Uterus (tissue), 4 donors: ENCODE measurements at places on chromosomes 16 and 17.

DNA sequence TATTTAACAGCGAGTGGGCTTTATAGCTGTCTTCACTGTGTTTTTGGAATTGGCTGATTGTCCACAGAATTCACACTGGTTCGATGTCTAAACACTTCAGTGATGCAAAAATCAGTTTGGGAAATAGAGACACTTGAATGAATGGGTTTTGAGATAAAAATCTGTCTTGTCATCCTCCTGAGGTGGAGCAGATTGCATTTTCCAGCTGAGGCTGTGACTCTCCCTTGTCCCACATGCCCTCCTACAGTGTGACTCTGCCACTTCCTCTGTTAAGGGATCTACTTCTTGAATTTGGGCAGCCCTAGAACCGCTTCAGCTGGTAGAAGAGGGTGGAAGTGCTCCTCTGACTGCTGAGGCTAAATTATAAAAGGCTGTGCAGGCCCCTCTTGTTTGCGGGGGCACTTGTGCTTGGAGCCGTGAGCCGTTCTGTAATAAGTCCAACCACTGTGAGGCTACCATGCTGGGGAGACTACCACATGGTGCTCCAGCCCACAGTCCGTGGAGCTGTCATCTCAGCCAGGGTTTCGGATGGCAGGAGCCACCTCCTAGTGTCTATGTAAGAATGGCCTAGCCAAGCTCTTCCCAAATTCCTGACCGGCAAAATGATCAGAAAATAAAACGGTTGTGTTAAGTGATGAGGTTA, 175.9 kb downstream of the SPECC1 start:
- H3K27me3 ChIP-seq, result no peaks in the 10 kb centered on the region
- no peaks in the 10 kb centered on the region for H3K4me1 ChIP-seq
- no peaks in the 10 kb centered on the region for H3K36me3 ChIP-seq
- no peak overlapping the region for H3K4me3 ChIP-seq
- no peak for DNase-seq
- H3K27ac ChIP-seq, result no peak overlapping the region

GRCh38 chr17:78557598-78558039, 19.6 kb downstream of the DNAH17 start:
- H3K36me3 ChIP-seq, result no peaks in the 10 kb centered on the region
- H3K4me1 ChIP-seq, result no peaks in the 10 kb centered on the region
- H3K4me3 ChIP-seq, result no peak overlapping the region
- no peak overlapping the region for H3K27ac ChIP-seq

GRCh38 chr16:29809850-29810698, 1.9 kb upstream of the PRRT2 start:
- no peak overlapping the region for H3K4me3 ChIP-seq
- H3K4me1 ChIP-seq, result peaks cover 11% of the 10 kb centered on the region
- H3K36me3 ChIP-seq, result no peaks in the 10 kb centered on the region
- H3K27me3 ChIP-seq, result no peaks in the 10 kb centered on the region
- peak; percentile 48 for DNase-seq
- H3K27ac ChIP-seq, result peak overlapping the region; percentile 99

DNA sequence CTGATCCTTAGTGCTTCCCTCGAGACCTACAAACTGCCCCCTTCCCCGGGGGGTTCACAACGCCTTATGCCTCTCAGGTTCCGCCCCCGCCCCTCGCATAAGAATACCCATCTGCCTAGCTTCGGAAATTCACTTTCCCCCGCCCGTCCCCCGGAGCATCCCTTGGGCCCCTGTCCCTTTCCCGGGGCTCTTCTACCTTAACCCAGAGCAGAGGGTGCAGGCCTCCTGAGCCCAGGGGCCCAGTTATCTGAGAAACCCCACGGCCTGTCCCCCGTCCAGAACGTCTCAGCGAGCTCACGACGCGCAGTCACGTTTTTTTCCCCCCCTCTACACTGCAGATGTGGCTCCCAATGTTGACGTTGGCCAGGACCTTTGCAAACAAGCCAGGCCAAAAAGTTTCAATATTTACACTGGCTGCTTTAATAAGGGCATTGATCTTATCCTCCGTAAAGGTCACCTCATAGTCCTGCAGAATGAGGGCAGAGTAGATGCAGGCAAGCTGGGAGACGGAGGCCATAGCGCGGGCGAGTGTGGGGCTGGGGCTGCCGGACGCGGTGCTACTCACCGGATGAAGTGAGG, 1.4 kb upstream of the NBR1 start:
- H3K36me3 ChIP-seq, result no peaks in the 10 kb centered on the region
- H3K4me1 ChIP-seq, result peaks cover 19% of the 10 kb centered on the region
- H3K27ac ChIP-seq, result peak overlapping the region; percentile 97
- peak; percentile 29 for DNase-seq

GRCh38 chr17:79923974-79924638, 84.9 kb upstream of the CBX4 start:
- no peak overlapping the region for H3K4me3 ChIP-seq
- no peaks in the 10 kb centered on the region for H3K36me3 ChIP-seq
- peaks cover 9% of the 10 kb centered on the region for H3K4me1 ChIP-seq
- H3K27me3 ChIP-seq, result peaks cover 23% of the 10 kb centered on the region
- no peak for DNase-seq

DNA sequence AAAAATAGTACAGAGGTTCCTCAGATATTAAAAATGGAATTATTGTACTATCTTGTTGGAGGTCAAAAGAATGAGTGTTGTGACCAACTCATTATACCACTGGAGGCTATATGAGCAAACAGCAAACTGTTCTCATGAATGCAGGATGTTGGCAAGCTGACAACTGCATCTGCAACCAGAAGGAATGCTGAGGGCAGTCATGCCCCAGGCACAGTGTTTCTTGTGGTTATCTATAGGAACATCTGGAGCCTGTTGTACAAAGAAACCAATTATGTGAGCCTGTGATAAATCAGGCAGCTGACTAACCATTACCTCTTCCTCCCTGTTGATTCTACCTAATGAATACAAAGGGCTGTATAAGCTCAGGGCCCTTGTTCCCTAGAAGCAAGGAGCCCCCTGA, 2057.1 kb downstream of the TP53TG3F start:
- H3K4me3 ChIP-seq, result no peak overlapping the region
- no peak overlapping the region for H3K27ac ChIP-seq
- H3K4me1 ChIP-seq, result no peaks in the 10 kb centered on the region
- no peak for DNase-seq
- no peaks in the 10 kb centered on the region for H3K27me3 ChIP-seq
- no peaks in the 10 kb centered on the region for H3K36me3 ChIP-seq

GRCh38 chr17:83110735-83111134, 31.3 kb downstream of the METRNL start:
- peak overlapping the region; percentile 42 for H3K27ac ChIP-seq
- DNase-seq, result no peak
- H3K4me1 ChIP-seq, result peaks cover 12% of the 10 kb centered on the region
- H3K36me3 ChIP-seq, result no peaks in the 10 kb centered on the region

DNA sequence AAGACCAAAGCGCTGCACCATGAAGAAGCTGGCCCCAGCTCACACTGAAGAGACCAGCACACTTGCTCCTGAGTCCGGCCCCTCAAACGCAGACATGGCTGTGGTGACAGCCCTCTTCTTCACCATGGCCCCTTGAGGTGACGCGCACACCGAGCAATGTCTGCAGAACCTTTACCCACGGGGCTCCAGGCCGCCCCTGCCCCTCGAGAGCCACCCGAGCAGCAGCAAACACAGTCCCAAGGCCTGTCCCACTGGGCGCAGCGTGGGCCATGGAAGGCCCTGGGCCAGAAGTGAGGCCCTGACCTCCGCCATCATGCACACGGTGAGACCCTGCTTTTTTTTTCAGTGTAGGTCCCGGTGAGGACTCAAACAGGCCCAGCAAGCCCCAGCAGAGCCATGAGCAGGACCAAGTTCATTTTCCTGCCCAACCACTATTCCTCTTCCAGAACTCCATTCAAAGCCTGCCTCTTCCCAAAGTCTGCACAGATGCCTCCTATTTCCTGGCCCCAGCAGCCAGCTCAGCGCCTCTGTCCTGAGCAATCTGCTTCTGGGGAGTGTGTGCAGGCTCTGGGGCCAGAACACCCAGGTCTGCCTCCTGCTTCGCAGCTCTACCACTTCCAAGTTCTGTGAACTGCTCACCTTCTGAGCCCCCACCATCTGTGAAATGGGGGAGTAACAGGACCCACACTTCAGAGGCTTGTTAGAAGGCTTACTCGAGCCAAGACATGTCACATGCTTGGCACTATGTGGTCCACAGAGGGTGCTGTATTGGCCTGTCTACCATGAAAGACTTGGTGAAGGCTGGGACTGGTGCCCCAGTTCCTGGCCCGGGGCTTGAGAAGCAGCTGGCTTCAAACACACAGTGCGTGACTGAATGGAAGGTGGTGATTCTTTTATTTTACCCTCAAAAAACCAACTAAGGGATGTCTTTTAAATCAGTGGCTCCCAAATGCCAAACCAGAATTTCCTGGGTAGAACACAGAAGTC, 35.7 kb upstream of the GSG1L start:
- H3K27me3 ChIP-seq, result no peaks in the 10 kb centered on the region
- H3K4me1 ChIP-seq, result no peaks in the 10 kb centered on the region
- DNase-seq, result no peak
- H3K4me3 ChIP-seq, result no peak overlapping the region
- no peaks in the 10 kb centered on the region for H3K36me3 ChIP-seq

DNA sequence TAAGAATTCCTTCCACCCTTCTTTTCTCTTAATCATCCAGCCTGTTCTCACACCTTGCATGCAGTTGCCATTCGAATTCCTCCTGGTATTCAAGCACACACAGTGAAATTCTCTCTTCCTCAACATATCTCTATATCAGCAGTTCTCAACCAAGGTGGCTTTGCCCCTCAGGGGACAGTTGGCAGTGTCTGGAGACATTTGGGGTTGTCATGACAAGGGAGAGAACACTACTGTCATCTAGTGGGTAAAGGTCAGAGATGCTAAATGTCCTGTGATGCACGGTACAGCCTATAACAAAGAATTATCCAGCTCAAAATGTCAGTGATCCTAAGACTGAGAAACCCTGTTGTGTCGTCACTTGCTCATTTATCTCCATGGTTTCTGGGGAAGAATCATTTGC, 94.8 kb upstream of the CPHXL start:
- H3K27ac ChIP-seq, result no peak overlapping the region
- no peaks in the 10 kb centered on the region for H3K36me3 ChIP-seq
- H3K27me3 ChIP-seq, result no peaks in the 10 kb centered on the region
- H3K4me1 ChIP-seq, result no peaks in the 10 kb centered on the region
- no peak for DNase-seq
- H3K4me3 ChIP-seq, result no peak overlapping the region

DNA sequence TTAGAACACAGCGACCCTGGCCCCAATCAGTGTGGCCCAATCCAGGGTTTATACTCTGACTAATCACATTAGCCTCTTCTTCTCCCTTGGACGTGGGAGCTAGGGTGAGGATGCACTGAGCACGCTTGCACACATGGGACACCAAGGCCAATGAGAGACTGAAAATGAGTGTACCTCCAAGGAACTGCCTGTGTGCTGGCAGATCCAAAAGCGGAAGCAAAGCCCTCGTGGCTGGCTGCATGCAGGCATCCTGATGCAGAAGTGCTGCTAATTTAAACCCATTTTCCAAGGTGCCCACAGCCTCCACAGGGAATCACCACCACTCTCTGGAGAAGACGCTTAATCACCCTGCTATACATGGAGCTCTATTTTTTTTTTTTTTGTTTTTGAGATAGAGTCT, 375.3 kb upstream of the XYLT1 start:
- H3K27ac ChIP-seq, result no peak overlapping the region
- H3K4me3 ChIP-seq, result no peak overlapping the region
- H3K36me3 ChIP-seq, result no peaks in the 10 kb centered on the region
- no peak for DNase-seq
- H3K4me1 ChIP-seq, result no peaks in the 10 kb centered on the region
- H3K27me3 ChIP-seq, result no peaks in the 10 kb centered on the region

DNA sequence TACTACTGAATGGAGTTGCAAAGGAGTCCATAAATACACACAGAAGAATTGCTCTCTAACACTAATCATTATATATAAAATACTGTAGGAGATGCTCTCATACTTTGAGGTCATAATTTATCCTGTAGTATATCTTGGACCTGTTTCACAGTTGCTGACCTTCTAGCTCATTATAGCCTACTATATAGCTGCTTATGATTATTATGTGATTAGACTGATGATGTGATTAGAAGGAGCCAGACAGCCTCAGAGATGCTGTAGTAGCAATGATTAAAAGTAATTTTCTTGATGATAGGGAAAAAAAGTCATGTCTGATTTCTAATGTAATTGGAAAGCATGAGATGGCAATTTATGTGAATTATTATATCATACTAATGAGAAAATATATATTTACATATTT, 455.7 kb downstream of the CNTNAP4 start:
- no peak overlapping the region for H3K4me3 ChIP-seq
- H3K36me3 ChIP-seq, result no peaks in the 10 kb centered on the region

DNA sequence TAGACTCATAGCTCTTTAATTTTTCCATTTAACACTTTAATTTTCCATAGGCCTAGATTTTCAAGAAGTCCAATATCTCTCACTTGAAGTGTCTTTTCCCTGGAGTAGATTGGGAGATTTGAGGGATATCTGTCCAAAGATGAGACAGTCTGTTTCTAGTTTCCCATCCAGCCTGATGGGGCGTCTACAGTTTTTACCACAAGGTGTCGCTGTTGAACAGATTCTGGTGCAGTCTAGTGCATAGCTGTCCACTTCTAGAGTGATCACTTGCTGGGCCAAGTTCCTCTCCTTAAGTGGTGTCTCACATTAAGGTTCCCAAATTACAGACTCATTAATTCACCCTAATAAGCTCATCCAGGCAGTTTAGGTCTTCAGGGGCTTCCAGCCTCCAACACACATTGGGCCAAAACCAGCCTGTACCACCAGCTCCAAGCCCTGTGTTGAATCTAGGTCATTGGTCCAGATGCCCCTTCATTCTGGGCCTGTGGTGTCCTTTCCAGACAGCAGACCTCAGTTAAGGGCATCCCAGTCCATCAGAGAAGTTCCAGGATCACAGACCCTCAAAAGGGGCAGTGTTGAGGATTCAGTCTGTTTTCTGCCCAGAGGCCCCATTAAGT, 9.4 kb downstream of the SNX20 start:
- H3K4me1 ChIP-seq, result no peaks in the 10 kb centered on the region
- no peak overlapping the region for H3K4me3 ChIP-seq
- H3K27ac ChIP-seq, result no peak overlapping the region
- DNase-seq, result no peak

DNA sequence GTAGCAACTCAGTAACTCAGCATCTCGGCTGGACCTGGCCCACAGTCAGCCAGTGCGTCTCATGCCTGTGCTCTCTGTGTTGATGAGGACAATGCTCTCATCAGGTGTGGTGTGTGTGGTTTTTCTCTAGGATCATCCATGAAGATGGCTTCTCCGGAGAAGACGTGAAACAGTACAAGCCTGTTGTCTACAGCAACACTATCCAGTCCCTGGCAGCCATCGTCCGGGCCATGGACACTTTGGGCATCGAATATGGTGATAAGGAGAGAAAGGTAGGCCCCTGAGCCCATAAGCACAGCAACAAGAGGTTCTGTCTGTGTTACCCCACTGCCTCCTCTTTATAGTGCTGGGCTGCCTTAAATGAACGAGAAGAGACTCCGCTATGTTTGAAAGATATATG, 84.5 kb downstream of the GNAO1 start:
- H3K4me3 ChIP-seq, result no peak overlapping the region
- DNase-seq, result no peak
- no peaks in the 10 kb centered on the region for H3K4me1 ChIP-seq
- no peaks in the 10 kb centered on the region for H3K27me3 ChIP-seq
- H3K27ac ChIP-seq, result no peak overlapping the region

- H3K36me3 ChIP-seq, result no peaks in the 10 kb centered on the region
- H3K4me3 ChIP-seq, result no peak overlapping the region
- no peaks in the 10 kb centered on the region for H3K4me1 ChIP-seq
- DNase-seq, result no peak
- no peaks in the 10 kb centered on the region for H3K27me3 ChIP-seq
- peak overlapping the region; percentile 37 for H3K27ac ChIP-seq
Measured at GRCh38 chr17:20087538-20088250, 78.5 kb downstream of the SPECC1 start.

- no peak overlapping the region for H3K4me3 ChIP-seq
- H3K27me3 ChIP-seq, result no peaks in the 10 kb centered on the region
- H3K36me3 ChIP-seq, result no peaks in the 10 kb centered on the region
- no peaks in the 10 kb centered on the region for H3K4me1 ChIP-seq
- no peak overlapping the region for H3K27ac ChIP-seq
Measured at GRCh38 chr16:50941681-50942080, 199.8 kb downstream of the CYLD start.
